ENCODE measurements at places on chromosomes 6 and 20. TPM values are rescaled to one million over a fixed set of nuclear protein-coding genes. Genes with fewer than 3 reads are reported as not detected.

Gene BMP6
- 8.7 TPM for polyA plus RNA-seq

Gene OR12D2
- polyA plus RNA-seq, result not detected

Gene GPLD1
- polyA plus RNA-seq, result 3.0 TPM

Gene MCCD1
- 14.0 TPM for polyA plus RNA-seq

Gene BANF2
- not detected for polyA plus RNA-seq

Gene OSER1
- 52.7 TPM for polyA plus RNA-seq

Gene NECAB3
- polyA plus RNA-seq, result 19.5 TPM

Gene SDC4
- polyA plus RNA-seq, result 196 TPM

DNA sequence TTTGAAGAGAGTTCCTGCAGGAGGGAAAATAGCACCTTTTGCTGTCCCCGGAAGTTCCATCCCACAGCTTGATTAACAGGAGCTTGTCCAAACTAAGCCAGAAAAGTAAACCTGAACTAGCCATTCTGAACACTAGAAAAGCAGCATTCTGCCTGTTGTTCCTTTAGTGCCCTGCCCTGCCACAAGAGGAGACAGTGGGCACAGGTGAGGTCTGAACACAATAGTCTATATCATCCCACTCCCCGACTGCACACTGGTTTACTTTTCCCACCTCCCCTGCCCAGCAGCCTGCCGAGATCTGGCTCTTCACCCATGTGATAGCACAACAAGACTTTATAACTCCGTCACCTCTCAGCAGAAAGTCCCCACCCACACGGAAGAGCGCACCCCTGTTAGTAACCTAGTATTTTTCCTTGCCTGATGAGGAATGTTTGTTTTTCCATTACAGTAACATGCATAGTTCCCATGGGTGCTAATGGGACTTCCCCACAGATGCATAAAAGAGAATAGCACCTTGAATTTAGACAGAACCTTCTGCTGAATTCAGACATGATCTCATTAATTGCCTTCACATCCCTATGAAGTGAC is 59.7 kb downstream of the TFAP2A start:
- DNase-seq, result no peak

DNA sequence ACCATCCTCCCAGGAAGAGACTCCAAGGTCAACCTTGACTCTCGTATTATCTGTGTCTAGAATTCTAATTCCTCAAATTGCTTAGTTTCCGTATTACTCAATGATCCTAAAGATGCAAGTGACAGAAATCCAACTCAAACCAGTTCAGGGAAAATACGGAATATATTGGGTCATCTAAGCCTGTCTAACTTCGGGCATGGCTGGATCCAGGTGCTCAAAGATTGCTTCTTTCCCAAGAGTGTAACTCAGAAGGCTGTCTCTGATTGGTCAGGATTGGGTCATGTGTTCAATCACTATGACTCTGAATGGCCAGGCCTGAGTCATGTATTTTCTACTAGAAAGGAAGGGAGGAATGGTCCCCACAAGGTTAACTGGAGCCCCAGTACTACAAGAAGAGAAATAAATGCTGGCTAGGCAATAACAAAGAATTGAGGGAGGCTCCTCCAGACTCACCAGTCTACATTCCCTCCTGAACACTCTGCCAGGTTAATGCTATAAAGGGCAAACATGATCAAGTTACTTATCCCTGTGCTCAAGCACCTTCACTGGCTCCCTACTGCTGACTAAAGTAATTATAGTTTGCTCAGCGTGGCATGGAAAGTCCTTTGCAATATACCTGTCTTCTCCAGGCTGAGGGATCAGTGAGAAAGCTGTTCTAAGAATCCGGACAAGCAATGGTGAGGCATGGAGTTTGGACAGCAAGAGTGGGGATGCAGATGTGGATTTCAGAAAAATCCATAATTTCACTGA is 15.4 kb upstream of the PREX1 start:
- no peak for DNase-seq

DNA sequence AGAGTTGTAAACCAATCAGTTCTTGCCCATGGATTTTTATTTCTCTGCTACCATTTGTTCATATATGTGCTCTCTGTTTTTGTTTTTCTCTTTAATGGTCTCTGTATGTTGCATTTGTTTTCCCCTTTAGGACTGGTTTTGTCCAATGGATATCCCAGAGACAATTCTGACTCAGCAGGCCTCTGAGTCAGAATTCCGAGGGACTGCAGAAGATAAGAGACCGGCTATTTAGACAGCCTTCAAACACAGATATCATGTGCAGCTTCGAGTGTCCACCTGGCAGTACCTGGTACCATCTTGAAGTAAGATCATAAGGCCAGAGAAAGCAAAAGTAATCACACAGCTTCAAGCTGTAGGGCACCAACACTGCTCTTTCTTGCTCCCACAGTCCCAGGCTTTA is 125.5 kb downstream of the ELOVL4 start:
- DNase-seq, result no peak

DNA sequence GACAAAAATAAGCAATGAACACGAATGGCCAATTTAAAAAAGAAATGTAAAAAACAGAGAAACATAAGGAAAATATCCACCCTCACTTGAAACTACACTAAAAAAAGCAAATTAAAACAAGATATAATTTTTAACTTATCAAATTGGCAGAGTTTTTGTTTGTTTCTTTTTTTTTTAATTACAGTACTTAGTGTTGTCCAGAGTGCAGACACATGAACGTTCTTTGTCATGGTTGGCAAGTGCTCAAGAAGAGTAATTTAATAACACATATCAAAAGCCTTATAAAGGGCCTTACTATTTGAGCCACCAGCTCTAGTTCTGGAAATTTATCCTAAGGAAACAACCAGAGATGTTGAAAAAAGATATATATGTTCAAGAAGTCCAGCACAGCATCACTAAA is 142.3 kb downstream of the ATXN1 start:
- peak; percentile 38 for DNase-seq

DNA sequence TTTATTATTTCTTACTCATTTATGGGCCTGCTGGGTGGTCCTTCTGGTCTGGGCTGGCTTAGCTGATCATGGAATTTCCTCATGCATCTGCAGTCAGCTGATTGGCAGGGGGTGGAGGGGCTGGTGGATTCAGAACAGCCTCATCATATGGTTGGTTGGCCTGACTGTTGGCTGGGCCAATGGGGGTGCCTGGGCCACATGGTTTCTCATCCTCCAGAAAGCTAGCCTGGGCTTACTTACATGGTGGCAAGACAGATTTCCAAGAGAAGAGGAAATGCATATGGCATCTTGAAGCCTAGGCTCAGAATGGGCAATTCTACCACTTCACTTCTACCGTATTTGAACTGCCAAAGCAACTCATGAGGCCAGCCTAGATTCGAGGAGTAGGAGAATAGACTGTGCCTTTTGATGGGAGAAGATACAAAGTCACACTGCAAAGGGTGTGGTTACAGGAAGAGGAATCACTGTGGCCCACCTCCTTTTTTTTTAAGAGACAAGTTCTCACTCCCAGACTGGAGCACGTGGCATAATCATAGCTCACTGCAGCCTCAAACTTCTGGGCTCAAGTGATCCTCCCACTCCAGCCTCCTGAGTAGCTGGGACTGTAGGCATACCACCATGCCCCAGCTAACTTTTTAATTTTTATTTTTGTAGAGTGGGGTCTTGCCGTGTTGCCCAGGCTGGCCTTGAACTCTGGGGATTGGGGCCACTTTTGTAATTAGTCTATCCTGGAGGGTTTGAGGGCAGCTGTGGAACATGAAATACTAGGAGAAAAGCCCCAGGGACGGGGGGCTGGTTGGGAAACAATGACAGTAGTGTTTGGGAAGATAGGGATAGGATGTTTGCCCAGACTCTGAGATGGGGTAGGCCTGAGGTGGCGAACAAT is 47.6 kb upstream of the RNF24 start:
- no peak for DNase-seq

DNA sequence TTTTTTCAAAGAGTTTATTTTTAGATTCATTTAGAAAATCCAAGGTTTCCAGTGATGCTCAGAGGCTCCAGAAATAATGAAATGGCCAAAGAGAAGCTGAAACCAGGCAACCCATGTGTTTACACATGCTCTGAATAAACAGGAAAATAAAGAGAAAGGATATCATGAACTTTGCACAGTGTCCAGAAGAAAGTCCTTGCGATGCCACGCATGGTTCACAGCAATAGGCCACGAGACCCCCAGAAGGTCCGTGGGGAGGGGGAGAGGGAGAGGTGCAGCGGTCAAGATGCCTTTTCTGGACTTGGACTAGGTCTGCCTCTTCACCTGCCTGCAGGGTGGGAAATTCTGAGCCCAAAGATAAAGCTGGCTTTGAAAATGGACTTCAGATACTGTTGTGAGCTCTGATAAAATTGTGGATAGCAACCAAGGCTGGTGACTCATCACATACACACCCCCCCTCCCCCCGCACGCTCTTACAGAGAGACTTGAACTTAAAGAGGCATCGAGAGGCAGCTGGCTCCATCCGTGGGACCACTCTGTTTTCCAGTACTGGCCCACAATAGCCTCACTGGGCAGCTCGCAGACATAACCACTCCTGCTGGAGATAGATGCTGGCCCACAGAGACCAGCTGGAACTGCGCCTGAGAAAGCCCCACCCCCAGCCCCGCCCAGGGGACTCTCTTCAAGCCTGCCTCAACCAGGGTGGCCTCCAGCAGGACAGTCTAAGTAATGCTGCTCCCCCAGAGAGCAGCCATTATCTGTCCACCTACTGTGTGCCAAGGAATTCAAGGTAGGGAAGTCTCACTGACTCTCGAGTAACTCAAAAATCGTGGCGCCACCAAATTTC is 21.2 kb upstream of the NFATC2 start:
- no peak for DNase-seq

DNA sequence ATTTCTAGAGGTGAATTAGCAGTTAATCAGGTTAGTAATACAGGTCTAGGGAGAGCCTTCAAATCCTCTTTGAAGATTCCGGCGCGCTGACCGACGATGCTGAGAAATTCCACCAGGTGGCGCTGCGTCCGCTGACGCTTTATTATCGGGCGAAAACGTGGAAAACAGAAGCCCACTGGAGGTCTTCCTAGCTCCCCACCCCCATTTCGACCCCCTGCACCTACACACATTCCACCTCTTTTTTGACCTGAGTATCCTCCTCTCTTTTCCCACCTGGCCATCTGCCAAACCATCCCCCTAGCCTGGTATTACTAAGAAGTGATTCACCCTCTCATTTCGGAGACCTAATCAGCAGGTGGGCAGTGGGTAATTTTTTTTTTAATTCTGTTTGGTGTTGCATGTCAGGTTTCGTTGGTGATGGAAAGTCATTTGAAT is 65.4 kb upstream of the RIN2 start:
- DNase-seq, result peak; percentile 33

DNA sequence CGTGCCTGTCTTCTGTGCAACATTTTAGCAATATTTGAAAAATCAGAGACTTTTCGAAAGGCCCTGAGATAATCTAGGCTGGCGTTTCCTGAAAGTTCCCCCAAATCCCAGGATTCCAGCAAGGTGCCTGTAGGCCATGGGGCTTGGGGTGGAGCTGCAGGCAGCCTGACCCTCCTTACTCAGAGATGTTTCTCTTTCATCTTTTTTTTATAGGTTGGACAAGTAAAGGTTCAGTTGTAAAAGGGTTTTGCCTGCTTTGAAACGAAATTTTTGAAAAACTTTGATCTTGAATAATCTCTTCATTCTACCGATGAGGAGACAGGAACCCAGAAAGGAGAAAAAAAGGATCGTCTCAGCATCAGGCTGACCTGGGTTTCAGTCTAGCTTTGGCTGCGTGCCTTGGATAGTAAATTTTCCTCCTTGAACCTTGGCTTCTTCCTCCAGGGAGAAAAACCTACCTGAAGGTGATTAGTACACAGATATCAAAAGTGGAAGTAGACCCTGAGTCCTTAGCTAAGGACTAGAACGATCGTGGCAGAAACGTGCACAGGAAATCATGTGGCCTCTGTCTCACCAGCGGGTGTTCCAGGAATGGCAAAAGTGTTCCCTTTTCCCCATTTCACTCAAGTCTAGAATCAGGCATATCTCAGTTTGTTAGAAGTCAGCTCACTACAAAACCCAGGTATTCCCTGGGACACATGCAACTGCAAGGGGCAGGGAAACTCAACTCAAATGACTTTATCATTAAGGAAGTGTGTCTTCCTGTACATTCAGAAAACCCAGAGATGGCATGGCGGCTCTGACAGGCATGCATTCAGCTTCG is 128.2 kb upstream of the PTPN1 start:
- no peak for DNase-seq

DNA sequence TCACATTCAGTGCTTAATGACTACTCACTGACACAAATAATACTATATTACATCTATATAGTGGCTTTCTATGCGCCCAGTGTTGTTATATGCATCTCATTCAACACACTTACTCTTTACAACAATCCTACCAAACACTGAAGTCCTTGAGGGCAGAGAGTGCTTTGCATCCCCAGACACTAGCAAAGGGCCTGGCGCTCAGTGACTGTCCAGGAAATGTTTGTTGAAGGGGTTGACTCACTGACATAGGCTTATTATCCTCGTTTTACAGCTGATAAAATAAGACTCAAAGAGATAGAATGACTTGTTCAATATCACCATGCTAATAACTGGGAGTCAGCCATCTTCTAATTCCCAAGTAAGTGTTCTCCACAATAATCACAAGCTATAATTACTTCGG is 163.3 kb downstream of the ARHGAP18 start:
- no peak for DNase-seq

DNA sequence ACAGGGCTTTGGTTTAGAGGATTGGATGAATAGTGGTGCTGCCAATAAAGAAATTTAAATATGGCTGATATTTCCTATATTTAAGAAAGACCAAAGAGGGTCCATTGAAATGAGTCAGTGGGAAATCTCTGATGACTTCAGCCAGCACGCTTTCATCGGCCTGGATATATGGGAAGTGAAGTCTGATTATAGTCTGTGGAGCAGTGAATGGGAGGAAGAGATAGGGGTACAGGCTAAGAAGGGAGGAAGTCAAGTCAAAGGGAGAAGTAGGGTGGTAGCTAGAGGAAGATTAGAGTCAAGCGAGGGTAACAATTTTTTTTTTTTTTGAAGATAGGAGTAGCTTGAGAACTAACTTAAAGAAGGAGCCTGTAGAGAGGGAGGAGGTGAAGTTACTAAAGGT is 22.7 kb downstream of the SLC16A10 start:
- DNase-seq, result no peak

- DNase-seq, result no peak
These were observed 17.7 kb upstream of the CCDC167 start for GRCh38 chr6:37517411-37517812.

- no peak for DNase-seq
These were observed 45.5 kb upstream of the SRF start for GRCh38 chr6:43125555-43125954.

GRCh38 chr6:132413499-132413802 is 12.2 kb upstream of the MOXD1 start:
- no peak for DNase-seq

All from right renal pelvis (tissue), 4 donors.